Muscle of leg (tissue), 16 donors: ENCODE measurements at places on chromosomes 5 and 9.

DNA sequence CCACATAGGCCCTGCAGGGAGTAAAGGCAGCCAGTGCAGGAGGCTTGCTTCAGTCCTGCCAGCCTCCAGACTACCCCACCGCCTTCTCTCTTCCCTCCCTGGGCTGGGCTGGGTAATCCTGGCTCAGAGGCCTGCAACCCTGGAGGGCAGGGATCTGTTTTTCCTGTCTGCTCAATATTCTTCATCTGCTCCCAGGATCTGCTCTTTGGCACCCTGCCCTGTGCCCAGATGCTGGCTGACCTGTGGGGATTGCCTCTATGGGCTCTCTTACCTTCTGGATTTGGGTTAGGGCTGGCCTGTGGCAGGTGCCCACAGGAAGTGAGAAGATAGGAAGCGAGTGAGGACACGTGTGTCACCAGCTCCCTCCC lies 7.3 kb upstream of the ANGPTL2 start:
- DNase-seq = no peak

DNA sequence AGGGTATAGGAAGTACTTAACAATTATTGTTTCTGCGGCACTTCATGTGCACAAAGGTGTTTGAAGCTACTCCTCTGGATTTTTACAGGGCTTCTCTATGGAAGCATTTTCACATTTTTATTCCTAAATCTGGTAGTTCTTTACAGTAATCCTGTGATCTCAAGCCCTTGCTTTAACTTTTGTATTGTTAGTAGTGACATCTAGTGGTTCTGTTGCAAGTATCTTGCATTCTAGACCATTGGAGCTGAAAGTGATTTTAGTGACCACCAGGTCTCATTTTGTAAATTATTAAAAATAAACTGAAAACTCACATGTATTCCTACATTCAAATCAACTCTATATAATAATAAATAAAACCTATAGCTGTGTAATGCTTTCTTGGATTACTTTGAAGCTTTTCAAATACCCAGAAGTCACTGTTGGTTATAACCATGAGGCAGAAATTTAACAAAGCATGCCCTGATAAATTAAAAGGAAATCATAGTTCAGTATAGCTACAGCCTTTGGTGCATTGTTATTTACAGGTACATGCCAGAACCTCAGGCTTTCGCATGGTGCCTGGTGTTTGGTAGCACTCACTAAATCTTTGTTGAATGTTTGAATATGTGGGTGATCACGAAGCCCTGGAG lies 18.9 kb downstream of the RPS23 start:
- DNase-seq = peak; percentile 74

- peak; percentile 59 for DNase-seq
Measured at GRCh38 chr5:15243301-15244020, 256.5 kb upstream of the FBXL7 start.

DNA sequence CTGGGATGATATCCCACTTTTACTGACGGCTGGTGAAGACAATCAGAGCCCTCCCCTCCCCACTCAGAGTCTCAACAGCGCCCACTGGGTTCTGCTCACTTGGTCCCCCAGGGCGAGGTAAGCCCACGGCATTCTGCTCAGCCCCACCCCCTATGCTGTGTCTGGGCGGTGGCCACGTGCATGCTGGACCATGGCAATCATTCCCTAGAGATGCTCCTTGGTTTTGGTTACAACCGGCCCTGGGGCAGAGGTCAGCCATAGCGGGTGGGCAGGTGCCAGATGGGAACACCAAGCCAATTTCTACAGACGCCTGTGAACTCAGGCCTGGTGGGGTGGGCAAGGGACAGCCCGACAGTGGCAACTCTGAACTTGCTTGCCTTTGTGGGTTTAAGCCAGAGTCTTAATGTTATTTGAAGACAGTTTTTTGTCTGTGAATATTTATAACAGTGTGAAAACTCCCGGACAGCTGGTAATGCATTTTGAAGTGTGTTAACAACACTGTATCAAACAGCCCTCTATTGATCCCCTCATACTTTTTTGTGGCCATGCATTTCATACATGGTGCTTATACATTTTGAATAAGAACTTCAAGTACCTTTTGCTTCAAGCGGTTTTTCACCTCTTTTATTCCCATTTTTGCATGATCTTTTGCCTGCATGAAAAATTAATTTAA lies 94.2 kb downstream of the CRB2 start:
- DNase-seq = no peak

GRCh38 chr5:88140396-88140855 lies 128.2 kb downstream of the TMEM161B start:
- peak; percentile 5 for DNase-seq

DNA sequence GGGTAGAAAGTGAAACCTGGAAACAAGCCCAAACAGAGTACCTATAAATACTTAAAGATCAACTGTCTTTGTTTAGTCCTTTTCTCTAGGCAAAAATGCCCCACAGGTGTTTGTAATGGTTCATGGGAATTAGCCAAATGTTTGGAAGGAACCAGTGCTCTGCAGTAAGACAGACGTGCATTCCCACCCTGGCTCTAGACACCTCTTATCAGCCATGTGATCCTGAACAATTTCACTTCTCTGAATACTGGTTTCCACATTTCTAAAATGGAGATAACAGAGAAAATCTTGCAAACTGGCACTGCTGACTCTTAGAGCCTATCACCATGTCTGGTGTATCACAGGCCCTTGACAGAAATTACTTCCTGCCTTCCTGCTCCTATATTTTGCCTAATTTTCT lies 30.0 kb downstream of the GLIS3 start:
- no peak for DNase-seq

- no peak for DNase-seq
Measured at GRCh38 chr5:109421956-109422355, 12.2 kb upstream of the PJA2 start.

DNA sequence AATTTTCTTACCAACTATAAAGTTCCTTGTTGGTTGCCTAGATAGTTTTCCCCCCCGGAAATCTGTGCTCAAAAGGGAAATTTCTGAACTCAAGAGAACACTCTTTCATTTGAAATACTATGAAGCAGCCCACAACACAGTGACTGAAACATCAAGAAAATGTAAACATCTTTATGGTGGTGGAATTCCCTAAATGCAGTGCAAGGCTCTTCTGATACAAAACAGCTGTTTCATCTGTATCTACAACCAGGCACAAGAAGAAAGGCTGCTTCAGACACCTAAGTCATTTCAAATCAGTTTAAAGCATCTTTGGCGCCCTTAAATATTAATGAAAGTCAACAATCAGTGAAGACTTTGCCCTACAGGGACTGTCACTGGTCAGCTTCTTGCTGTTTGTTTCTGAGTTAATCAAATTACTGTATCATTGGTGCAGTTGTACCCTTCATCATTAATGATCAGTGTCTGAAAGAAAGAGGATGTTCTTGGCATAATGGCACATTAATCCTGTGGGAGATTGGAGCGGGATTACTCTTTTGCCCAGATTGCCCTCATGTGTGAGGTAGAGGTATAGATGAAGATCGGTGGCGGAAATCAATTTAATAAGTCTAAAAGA lies 947.0 kb downstream of the NR2F1-AS1 start:
- no peak for DNase-seq

DNA sequence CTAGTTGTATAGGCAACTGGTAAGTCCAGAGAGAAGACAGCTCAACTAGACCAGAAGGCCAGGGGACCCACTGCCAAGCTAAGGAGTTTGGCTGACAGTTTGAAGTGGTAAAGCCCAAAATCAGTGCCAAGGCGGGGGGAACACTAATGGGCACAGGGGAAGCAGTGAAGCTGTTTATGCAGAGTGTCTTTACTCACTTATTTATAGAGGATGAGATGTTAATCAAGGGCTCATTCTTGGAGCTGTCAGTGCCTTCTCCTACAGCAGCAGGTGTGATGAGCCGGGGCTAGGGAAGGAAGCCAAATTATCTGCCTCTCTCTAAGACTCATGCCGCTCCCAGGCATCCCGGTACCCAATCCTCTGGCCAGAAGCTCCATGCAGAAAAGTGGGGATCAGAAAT lies 75.2 kb upstream of the GALNT10 start:
- peak; percentile 30 for DNase-seq

DNA sequence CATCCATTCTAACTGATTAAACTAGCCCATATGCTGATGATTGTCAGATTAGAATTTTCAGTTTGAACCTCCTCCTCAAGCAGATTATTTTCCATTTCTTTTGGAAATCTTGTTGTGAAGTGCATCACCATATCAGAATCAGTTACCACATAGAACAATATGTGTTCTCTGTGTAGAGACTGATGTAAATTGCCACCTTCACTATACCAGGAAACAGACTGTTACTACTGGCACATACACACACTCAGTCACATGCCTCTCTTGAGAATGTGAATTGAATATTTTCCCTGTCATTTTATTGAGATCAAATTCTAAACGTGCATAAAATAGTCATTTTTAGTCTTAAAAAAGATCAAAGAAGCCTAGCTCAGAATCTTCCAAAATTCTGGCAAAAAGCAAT lies 161.4 kb downstream of the ALDH1A1 start:
- DNase-seq = no peak

DNA sequence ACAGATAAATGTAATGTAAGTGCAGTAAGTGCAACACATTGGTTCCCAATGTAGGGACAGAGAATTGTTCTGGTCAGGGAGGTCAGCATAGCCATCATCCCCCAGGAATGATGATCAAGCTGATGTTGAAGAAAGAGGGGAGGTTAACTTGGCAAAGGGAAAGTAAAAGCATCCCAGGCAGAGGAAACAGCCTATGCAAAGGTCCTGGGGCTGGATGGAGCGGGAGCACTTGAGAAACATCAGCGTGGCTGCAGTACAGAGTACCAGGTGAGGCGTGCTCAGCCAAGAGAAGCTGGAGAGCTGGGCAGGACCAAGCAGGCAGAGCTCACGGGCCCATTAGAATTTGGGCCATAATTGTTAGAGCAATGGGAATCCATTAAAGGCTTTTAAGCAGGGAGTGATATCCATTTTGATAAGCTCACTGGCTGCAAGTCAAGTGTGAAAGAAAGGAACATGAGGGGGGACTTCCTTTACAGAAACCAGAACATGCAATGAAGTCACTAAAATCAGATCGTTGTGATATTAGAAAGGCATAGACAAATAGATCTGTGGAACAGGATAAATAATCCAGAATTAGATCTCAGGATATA lies 50.1 kb upstream of the HAND1 start:
- no peak for DNase-seq

- peak; percentile 46 for DNase-seq
Measured at GRCh38 chr9:109792951-109793546, 13.1 kb downstream of the PALM2AKAP2 start.

DNA sequence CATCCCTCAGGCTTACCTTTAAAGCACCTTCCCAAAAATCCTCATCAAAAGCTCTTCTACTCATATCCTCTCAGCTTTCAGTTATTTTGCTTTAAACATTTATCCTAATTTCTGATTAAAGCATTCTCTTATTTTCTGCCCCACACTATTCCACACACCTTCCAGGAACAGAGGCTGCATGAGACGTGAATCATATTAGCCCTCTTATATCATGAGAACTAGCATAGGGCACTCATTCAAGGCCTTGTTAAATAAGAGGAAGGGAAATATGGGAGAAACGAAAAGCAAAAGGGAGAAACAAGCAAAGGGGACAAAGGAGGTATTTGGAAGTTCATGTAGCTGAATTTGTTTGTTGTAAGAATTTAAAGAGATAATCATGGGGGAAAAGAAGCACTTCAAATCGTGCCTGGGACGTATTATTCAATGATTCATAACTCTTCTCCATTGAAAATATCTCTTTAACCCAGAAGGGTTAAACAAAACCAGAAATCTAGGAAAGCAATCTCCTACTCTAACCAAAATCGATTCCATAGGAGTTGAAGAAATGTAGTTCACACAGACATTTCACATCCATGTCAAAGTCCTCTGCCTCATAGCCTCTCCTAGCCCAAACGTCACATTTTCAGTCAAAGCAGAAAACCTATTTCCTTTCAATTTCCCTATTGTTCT lies 4.1 kb downstream of the ALDH1A1 start:
- DNase-seq = no peak

GRCh38 chr5:154892369-154892771 lies 33.9 kb downstream of the CNOT8 start:
- DNase-seq = no peak
